ENCODE measurements at places on chromosomes 11 and 22.

DNA sequence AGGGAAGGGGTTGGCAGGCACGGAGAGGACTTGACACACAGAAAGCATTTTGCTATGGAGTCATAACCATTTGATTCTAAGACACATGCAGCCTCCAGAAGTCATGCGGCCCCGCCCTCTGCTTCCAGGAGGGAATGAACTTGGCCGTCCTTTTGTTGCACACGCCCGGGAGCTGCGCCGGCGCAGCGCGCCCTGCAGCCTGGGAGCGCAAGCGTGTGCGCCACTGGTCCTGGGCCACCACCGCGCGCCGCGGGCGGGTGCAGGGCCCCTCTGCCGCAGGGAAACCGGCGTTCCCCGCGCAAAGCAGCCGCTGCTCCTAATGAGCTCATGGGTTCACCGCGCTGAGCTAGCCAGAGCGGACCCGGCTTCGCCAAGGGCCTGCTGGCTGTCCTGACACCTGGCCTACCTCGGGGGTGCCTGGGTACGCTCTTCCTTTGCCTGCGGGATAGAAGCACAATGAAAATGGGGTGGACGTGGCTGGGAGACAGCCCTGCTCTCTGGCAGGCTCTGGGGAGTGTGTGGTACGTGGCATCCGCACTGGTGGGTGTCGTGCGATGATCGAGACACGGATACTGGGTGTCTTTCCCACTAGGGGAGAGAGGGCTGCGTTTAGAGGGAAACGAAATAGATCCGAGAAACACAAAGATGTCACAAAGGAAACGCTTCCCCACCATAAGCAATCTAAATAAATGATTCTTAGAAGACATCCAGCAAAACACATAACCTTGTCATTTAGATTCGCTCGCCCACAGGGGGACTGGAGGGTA, 669 bp downstream of the MICAL3 start:
- DNase-seq: no peak

- no peak for DNase-seq
Measured at GRCh38 chr11:57103899-57104605, 77.7 kb upstream of the LRRC55 start.

DNA sequence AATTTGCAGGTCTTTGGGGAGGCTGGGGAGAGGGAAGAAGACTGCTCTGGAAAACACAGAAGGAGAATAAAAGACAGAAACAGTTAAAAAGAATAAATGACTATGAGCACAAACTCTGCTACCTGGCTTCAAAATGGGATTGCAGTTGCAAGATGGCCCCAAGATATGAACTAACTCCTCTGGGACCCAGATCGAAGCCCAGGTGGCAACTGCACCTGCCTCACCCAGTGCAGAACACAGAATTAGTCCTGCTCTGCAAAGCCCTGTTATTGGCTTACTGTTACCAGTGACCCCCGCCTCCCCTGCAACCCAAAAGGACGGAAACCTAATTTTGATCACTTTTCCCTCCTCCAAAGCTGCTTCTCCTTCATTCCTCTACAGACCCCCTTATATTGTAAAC, 35.9 kb upstream of the POU2AF1 start:
- no peak for DNase-seq

- no peak for DNase-seq
Measured at GRCh38 chr11:81967242-81967641, 766.4 kb downstream of the FAM181B start.

GRCh38 chr11:1896468-1896867, 4.8 kb upstream of the PRR33 start:
- no peak for DNase-seq

DNA sequence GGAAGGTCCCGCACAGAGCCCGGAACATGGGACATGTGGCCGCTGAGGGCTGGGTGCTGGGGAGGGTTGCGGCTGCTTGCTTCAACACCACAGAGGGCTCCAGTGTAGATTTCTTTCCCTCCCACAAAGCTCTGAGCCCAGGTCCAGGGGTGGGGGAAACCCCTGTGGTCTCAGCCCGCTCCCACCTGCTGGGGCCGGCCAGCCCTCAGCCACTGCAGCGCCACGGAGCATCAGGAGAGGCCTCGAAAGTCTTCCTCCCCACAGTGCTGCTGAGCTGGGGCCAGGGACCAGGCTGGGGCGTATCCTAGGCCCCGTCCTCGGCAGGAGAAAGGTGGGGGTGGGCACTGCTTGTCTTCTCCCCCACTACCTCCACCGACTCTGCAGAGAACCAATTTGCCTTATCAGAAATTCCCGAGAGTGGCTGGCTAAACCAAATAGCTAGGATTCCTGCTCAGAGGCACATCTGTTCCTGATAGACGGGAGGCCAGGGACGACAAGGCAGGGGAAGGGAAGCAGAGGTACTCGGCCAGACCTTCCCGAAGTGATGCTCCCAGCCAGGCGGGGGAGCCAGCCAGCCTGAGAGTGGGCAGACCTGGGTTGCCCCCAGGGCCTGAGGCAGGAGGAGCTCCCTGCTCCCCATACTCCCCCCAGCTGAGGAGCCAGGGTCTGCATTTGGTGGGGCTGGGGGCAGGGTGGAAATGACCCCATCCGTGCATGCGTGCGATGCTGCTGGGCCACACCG, 18.7 kb downstream of the IGF2 start:
- DNase-seq: no peak

DNA sequence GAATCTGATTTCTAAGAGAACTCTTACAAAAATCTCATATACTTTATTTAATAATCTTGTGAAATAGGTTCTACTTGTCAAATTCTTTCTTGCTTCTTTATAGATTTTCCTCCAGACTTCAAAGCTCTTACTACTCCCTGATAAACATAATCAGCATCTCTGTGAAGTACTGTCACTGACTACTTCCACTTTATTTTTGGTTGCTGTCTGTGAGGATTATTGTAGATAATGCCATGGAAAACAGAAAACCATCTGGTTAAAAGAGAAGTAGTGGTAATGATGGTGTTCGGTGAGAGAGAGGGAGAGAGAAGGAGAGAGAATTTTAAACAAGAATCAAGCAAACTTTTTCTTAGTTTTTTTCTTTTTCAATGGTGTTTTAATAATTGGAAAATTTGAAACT, 152.3 kb downstream of the TMEM135 start:
- no peak for DNase-seq

DNA sequence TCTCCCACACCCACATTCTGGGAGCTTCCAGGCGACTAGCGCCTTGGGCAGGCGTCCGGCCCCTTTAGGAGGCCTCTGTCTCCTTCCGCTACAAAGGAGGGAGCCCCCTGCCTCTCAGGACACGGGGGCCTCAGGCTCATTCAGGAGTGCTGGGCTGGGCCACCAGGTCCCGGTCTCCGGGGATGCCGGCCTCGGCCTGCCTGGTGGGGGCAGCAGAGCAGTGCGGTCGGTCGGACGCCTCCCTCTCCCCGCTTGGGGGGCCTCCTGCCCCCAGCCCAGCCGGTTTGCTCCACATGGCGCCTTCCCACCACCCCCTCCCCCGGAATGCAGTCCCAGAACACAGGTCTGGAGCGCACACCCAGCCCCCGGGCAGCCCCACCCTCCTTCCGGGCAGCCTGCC, 21.9 kb downstream of the MRPL23 start:
- no peak for DNase-seq
